ENCODE measurements at places on chromosomes 6 and 20.

DNA sequence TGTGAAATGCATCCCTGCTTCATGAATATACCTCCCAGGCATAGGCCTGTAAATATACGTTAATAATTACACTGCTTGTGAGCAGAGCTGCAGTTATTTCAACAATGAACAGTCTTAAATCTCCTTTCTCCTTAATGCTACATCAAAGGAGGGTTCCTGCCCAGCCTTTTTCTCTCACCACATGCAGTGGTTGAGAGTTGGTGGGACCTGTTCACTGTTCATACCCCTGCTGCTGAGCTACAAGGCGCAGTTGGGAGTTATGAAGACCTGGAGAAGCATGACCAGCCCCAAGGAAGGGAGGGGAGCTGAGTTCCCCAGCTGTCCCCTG lies 111.9 kb upstream of the FOXQ1 start:
- no peak for DNase-seq

DNA sequence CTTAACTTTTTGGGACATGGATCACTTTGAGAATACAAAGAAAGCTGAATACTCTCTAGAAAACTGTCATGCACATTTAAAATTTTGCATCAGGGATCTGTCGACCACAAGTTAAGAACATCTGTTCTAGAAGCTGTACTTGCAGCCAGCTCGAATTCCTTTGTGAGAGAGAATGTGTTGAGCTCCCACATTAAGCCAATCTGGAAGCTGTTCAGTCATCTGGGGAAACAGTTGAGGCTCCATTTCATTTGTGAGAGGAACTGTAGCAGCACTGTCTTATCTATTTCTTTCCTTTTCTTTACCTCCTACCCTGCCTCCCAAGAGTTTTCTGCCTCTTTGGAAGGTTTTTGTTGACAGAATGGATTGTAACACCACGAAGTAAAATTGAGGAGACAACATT lies 50.8 kb downstream of the KAT14 start:
- DNase-seq, result no peak

DNA sequence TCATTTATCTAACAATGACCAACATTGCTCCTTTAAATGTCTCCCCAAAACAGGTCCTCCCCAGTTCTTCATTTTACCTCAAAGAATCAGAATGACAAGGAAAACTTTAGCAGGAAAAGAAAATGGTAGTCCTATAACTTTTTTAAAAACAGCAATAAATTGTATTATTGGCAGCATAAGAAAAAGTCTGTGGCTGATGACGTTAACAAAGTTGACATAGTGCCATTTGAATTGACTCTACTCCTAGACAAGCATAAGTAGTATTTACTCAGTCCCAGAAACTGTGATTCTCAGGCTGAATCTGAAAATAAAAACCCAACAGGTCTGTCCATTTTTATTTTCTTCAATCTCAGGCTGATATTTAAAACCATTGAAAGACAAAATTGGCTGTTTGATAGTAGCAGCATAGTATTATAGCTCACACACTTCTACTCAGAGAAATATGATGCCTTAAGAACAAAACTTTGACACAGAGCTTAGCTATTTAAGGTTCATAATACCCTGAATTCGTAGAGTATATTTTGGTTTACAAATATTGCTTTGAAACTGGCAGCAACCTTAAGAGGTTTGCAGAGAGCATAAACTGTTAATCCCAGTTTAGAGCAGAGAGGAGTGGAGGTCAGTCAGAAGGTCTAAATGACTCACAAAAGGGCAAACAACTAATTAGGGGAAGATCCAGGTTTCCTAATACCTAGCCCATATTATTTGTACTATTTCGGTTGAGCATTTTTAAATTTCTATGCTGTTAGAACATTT lies 35.0 kb upstream of the TENT5A start:
- no peak for DNase-seq

DNA sequence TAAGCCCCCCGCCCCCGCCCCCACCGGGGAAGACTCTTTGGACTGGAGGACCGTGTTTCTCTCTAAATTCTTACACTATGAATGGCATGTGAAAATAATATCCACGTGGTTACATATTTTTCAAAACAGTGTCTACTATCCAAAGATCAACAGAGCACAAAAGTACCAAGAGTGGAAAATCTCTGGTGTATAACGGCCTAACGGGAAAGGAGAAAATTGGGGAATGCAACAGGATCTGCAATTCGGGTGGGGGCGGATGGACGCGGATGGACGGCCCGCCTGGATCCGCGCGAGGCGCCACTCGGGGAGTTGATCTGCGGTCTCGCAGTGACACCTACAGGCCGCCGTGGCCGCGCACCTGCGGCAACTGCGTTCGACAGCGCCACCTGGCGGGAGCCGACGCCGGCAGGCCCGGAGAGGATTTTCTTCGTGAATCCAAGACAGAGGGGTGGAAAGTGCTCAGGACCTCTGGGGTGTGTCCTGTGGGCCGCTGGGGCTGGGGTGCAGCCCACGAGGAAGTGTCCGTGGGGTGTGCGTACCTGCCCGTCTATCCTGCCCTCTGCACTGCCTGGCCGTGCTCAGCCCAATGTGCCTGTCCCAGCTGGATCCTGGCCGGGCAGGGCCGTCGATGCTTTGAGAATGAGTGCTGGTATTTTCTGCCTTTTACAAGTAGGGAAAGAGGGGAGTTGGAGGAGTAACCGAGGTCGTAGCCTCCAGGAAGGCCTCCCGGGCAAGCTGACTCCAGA lies 18.6 kb downstream of the ANKRD60 start:
- DNase-seq, result peak; percentile 94
